ENCODE measurements at places on chromosomes 5 and 9.
A peak's percentile ranks its signal among the peaks of the same experiment; 100 is the strongest.

DNA sequence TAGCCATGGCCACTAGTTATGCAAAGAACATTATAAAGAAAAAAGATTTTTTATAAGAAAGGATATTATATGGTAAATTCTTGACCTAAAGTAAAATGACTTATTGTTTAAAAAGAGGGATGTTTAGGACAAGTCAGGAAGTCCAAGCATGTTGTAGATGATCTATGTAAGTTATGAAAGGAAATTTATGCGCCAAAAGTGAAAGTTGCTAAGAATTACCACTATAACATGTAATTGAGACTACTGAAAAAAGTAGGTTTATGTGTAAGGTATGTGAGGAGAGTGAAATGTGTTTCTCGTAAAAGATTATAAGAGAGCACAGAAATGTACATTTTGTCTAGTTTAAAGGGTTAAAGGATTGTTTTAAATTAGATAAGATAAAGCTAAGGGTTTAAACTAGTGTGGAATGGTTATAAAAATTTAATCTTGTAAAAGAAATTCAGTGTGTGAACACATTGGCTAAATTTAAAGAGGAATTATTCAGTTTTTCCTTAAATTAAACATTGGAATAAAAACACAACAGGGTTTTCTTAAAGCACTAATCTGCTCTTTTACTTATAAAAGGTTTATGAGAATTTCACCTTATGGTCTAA lies 1100.4 kb upstream of the EDIL3 start:
- no peak for DNase-seq

DNA sequence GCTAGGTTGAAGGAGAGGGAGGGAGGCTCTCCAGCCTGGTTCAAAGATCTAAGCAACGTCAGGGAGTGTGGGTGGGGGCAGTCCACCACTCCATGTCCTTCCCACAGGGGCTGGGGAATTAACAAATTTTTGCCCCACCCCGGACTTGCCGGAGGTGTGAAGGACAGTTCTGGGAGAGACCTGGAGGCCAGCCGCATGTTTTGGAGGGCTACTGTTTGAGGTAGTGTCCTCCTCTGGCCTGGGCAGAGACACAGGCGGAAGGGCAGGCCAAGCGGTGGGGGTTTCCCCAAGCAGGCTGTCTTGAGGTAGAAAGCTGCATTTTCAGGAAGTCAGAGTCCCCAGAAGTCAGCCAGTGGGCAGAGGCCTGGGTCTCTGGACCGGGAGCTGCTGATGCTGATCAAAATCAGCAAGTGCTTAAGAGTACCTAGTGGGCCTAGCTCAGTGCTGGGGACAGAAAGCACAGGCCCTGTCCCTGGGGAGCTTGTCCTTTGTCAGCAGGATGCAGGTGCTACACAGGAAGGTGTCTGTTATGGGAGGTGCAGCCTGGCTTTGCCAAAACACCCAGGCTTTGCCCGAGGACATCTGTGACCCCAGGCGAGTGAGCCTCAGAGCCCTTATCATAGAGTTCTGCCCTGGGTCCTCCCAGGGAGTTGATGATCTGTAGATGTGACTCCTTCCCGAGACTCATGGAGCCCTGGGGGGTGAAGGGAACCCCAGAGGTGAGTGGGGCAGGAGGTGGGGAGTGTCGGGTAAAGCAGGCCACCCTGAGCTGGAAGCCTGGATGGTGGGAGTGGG lies 18.5 kb downstream of the JADE2 start:
- no peak for DNase-seq

DNA sequence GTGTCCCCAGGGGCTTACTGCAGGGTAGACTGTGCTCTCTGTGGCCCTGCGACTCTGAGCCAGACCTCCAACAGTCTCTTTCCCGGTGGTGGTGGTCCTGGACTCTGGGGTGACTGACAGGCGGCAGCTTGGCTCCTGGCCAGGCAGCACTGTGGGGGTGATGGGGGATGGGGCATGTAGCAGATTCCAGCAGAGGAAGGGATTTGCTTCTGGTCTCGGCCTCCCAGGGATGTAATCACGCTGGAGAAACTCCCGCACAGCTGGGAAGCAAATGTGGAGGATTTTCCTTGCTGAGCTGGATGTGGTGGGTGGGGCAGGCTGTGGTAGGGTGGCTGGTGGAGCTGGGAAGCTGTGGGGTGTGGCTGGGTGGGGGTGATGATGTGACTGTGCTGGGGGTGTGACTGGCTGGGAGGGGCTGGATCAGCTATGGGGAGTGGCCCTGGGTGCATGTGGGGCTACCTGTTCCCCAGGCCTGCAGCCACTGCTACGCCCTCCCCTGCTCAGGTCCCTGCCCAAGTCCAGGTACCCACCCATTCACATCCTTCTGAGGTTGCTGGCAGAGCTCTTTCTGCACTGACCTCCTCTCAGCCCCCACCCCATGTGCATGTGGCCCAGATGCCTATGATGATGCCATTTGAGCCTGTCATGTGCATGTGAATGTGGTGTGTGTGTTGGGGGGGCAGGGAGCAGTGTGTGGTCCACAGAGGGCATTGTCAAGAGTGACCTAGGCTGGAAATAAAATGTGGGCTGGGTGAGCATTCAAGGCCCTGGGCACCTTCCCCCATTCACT lies 3.8 kb downstream of the NDST1 start:
- DNase-seq = peak; percentile 89

GRCh38 chr9:129310666-129311350 lies 132.7 kb upstream of the IER5L start:
- DNase-seq = no peak

DNA sequence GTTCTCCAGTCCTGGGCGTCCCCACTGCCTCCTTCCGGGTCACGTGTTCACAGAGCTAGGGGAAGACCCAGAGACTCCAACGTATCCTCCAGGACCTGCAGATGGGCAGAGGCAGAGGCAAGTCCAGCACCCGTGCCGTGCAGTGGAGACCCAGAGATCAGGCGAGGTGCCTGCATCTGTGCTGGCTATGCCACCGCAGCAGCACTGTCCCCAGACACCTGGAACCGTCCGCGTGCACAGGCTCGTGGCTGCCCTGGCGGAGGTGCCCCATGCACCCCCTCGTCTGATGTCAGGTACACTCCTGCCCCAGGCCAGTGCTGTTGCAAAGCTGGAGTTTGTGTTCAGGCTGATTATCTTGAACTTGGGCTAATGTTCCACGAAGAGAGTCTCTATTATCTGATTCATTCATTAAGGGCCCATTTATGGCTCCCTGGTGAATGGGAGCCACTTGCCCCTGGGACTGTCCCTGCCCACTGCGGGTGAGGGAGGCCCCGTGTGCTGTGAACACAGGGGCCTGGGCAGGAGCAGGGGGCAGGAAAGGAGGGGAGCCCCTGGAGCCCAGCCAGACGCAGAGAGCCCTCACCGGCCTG lies 13.7 kb downstream of the IRX4 start:
- DNase-seq = no peak

Measured in fibroblast of skin of back (primary cell).